ENCODE measurements at places on chromosomes 11 and 22.
A peak's percentile ranks its signal among the peaks of the same experiment; 100 is the strongest.

DNA sequence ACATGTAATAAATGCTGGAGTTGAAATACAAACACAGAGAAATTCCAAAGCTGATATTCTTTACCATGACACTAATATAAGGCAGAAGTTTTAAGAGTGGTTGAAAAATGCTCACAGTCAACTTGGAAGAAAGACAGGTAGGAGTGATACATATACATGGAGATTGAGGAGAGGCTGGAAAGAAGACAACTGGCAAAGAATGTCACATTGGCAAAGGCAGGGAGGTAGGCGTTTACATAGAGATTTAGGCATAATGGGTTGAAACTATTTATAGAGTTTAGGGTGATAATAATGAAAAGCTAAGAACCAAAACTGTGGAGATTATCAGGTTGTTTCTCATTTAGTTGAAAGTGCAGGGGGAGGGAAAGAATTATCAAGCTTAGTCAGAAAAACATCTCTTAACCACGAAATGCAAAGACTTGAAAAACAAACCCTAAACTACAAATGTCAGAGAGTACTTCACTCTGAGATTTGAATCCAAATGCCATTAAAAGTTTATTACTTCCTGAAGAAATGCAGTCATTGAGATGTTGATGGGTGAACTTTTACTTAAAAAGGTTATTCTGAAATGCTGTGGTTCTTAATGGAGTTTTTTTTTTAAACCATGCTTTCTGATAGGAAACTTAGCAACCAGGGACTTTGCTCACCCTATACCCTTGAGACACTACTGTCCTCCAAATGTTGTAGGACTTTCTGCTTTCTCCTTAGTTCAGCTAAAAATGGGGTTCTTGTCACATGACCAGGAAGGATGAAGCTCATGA, 138.4 kb upstream of the CCDC90B start:
- DNase-seq = no peak

- DNase-seq = no peak
These were observed 8.0 kb upstream of the TLCD5 start for GRCh38 chr11:120316880-120317688.

GRCh38 chr22:29661336-29661735, 57.9 kb downstream of the NF2 start:
- DNase-seq = no peak

DNA sequence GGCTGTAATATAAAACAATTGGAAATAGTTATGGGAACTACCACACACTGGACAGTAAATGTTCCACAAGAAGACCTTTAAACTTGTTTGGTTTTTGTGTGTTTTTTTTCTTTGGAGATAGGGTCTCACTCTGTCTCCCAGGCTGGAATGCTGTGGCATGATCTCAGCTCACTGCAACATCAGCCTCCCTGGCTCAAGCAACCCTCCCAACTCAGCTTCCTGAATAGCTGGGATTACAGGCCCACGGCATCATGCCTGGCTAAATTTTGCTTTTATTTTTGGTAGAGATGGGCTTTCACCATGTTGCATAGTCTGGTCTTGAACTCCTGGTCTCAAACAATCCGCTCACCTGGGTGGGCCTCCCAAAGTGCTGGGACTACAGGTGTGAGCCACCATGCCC, 121.0 kb downstream of the MPPED2 start:
- DNase-seq = no peak

- DNase-seq = no peak
These were observed 4.9 kb downstream of the CBX6 start for GRCh38 chr22:38867124-38867455.

GRCh38 chr11:44671234-44671633, 55.5 kb upstream of the TSPAN18 start:
- DNase-seq = no peak

DNA sequence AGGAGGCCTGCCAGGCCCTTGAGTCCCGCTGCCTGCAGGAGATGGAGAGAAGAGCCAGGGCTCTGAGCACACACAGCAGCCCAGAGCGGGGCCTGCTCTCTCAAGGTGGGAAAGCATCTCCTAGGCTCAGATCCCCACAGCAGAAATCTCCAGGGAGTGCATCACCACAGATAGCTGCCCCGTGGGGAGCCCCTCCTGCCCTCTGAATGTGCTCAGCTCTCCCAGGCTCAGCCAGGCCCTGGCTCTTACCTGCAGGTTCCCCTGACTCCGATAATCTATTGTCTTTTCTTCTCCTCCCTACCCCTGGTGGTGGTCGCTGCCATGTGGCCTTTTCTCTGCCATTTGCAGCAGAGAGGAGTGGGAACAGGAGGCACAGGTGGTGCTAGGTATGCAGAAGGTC, 49.9 kb downstream of the BTG4 start:
- DNase-seq = no peak

DNA sequence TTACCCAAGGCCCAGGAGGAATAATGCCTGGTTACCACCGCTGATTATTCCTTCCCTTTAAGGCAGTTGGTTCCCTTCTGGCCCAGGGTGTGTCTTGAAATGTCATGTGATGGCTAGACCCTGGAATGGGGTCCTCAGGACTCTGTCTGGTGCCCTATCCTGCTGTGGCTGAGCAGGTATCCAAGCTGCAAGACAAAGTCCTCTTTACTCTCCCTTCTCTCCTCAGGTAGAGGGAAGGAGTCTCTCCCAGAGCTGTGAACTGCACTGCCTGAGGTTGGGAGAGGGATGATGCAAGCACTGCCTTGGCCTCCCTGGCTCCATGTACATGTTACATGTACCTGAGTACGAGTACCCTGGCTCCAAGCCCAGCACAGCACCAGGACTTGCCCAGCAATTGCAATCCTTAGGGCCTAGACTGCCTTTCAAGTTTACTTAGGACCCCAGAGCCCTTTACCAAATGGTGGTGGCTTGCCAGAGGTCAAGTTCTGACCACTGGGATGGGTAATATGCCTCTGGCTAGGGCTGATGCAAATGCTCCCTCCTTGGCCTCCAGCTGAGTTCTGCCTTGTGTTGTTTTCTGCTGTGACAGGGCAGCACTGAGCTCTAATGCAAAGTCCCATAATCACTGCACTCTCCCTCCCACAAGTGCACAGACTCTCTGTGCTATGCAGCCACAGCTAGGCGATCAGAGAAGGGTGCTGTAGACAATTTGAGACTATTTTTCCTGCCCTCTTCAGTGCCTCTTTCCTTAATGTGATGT, 20.7 kb upstream of the AQP11 start:
- DNase-seq = no peak

DNA sequence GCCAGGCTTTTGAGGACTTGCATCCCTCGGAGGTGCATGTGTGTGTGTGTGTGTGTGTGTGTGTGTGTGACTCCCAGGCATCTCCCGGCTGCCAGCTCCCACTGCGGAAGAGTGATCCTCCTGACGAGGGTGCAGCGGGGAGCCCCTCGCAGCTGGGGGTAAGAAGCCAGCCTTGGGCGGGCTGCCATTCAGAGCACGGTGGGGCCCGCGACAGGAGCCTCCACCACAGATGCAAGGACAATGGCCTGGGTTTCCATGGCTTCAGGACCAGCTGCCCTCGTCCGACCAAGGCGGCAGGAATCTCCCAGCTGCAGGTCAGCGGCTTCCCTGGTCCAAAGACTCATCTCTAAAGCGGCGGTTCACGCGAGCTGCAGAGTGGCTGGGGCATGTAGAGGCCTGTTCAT, 908.5 kb downstream of the BRD1 start:
- DNase-seq = peak; percentile 30

GRCh38 chr22:46883092-46883910, 120.9 kb downstream of the TBC1D22A start:
- DNase-seq = no peak

DNA sequence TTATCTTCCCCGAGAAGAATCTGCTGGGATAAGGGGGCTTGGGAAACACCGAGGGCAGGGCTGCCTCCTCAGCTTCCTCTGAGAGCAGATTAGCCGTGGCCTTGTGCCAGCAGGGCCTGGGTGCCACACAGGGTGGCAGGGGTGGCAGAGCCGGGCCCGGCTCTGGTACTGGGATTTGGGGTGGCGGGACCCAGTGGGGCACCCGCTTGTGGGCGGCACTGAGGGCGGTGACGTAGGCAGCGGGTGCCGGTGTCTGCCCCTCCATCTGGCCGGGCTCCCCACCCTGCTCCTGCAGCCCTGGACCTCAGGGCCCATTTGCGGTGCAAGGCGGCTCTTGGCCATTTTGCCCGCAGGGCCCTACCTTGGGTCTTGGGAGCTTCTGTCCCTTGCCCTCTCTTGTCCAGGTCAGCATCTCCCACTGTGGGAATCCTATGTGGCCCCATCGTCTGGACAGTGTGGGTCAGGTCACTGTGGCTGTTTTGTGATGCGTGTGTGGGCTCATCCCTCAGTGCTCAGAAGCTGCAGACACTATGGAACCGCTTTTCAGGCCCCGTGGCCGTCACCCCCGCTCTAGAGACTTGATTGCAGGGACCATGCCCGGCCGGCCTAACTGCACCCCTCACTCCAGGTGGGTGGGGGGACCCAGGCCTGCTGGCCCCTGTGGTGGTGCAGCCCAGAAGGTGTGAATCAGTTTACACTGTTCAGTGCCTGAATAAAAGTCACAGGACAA, 29.7 kb upstream of the KRTAP5-6 start:
- no peak for DNase-seq

DNA sequence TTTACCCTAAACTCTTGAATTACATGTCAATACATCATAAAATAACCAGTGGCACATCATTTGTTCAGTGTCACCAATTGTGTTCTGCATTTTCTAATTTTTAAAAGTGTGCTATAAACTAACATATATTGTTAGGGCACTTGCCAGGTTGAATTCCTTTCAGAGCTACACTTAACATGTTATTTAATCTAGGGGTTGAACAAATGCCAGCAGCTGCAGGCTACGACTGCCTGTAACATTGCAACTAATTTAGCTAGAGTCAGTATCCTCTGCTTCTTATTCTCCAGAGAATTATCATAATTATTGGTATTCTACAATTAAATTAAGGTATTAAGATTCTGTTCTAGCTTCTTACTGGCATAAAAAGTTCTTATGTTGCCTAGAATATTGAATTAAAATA, 46.4 kb upstream of the ARHGAP42 start:
- DNase-seq = peak; percentile 48

- no peak for DNase-seq
These were observed 358.0 kb downstream of the DLG2 start for GRCh38 chr11:85269109-85269508.

- no peak for DNase-seq
These were observed 68.5 kb upstream of the OPCML start for GRCh38 chr11:133600786-133601185.

GRCh38 chr11:116331381-116331780, 441.4 kb downstream of the BUD13 start:
- DNase-seq = no peak

DNA sequence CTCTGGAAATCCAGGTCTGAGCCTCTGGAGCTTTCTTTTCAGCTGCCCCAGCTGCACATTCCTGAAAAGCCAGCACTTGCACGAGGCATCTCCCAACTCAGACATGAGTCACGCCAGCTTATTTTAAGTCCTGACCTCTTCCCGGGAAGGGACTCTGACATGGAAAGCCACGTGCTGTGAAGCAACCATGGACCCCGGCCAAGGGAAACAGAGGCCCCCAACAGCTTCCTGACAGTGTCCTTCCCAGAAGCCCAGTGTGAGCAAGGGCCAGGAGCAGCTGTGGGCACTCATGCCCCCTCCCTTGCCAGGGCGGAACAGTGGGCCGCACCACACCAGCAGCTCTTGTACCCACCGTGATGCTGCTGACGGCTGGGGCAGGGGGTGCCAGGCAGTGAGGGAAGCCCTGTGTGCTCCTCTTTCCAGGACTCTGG, 118.8 kb upstream of the CADM1 start:
- no peak for DNase-seq

DNA sequence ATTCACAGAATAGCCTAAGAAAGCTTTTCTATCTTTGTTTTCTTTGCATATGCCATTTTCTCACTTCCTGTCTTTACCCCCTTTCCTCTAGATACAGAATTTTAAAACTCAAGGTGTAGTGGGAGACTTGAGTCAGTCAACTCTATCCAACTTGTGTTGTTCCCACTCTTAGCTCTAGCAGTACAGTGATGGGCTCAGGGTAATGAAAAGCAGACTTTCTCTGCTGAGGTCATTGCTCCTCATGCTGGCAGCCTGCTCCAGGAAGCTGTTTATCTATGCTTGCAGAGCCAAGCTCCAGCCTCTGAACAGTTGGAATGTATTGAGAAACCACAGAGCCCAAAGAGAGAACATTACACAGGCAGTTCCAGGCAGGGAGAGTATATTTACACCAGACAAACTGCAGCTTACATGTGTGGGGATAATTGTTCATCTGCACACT, 68.1 kb downstream of the CSTPP1 start:
- DNase-seq = no peak

DNA sequence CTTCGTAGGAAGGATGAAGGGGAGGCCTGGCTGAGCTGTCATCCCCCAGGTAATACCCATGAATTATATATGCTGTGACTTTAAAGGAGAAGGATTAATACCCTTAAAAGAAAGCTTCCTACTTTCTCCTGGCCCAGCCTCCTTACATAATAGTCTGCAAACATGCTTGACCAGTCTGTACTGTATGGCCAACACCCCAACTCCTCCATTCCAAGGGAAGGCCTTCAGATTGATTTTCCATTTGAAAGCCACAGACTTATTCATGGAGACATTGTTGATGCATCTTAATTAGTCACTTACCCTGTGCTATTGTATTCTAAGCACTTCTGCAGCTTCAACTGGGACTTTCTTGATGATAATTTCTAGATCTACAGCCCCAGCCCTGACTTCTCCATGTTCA, 2.0 kb downstream of the PAAF1 start:
- no peak for DNase-seq

DNA sequence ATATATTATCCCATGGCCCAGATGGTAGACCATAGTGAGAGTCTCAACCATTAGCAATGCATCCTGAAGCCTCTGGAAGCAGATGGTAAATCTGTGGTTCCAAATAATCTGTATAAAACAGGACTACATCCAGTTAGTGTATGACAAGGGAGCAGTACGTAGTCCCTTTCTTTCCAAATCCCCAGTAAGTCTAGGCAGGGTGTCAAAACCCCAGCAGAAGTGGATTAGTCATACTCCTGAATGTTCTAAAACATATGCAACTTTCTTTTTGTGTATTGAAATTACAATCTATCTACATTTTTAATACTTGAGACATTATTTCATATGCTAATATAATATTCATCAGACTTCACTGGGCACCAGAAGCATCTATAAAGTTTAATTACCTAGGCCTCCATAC, 295.1 kb upstream of the ANO5 start:
- DNase-seq = no peak

DNA sequence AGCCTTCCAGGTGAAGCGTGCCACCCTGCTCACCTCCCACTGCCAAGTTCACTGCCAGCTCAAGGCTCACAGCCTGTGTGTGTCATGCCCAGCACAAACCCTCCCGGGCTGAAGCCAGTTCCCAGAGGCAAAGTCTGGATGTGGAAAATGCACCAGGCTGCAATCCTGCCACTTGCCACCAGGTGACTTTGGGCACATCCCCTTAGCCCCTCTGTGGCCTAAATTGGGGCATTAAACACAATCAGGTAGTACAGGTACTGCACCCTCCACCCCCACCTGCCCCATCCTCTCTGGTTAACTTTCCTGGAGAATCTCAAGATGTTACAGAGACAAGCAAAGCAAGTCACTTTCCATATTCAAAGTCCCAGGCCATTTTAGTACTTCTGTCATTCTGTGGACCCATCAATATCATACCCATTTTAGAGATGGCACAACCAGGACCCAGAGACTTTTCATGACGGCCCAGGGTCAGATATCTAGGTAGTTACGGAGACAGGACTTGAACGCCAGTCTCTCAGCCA, 1.8 kb upstream of the RASD2 start:
- DNase-seq = no peak

GRCh38 chr11:67026941-67027340, 4.0 kb downstream of the SYT12 start:
- DNase-seq = no peak

Data from NCI-H524 (cell line).